T-helper 9 cell (primary cell): ENCODE measurements at places on chromosomes 6 and 20.

GRCh38 chr6:107118976-107119375 is 3.7 kb upstream of the BEND3 start:
- DNase-seq = no peak

- DNase-seq = no peak
Observed at GRCh38 chr20:63125838-63126601, 89.9 kb downstream of the YTHDF1 start.

GRCh38 chr20:25484224-25484846 is 76.9 kb downstream of the GINS1 start:
- no peak for DNase-seq

- DNase-seq = no peak
Observed at GRCh38 chr6:24865161-24865560, 66.4 kb upstream of the ARMH2 start.

DNA sequence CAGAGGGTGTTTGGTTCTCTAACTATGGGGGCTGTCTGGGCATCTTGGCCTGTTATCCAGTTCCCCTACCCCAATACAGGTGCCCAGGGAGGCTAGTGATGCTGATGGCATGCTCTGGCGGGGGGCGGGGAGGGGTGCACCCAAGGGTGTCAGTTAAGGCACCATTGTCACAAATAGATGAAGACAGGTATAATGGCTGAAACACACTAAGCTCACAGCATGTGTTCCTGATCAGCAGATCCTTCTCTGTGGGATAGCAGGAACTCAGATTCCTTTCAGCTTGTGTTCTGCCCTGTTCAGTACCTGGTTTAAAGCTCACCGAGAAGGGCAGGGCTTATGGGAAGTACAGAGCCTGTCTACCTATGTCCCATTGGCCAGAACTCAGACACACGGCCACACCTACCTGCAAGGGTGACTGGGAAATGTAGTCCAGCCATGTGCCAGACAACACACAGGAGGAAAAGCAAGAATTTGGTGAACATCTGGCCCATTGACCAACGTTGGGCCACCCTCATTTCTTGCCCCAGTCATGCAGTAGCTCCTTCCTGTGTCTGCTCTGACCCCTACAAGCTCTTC is 3.4 kb upstream of the RSPO4 start:
- DNase-seq = no peak

- DNase-seq = no peak
Observed at GRCh38 chr6:129685662-129686031, 24.3 kb downstream of the ARHGAP18 start.

GRCh38 chr20:4838526-4838925 is 116.8 kb downstream of the PRND start:
- DNase-seq = no peak

DNA sequence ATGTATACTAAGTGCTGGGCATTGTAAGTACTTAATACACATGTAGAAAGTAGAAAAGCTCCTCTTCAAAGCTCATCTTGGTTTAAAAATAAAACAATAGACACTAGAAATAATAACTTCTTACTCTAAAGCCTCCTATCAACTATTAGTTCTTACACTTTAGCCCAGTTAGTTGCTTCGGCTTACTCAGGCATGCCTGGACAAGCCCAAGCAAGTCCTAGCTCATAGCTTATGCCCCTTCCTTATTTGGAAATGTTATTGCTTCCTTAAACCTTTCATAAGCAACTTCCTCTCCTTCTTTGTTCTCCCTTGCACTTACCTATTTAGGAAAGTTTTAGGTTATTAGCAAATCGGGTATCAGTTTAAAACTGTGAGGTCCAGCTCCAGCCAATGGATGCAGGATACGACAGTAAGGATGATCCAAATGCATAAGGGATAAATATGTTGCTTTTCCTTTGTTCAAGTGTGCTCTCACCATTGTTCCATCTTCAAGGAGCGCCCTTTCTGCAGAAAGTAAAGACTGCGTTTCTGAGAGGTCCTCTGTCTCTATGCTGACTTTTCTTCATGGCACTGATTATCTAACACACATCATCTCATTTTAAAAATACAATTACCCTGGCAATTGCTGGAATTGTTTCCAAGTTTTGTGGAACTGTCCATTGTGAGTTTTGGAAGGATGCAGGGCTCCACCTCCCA is 12.3 kb downstream of the TMEM30A start:
- DNase-seq = no peak

DNA sequence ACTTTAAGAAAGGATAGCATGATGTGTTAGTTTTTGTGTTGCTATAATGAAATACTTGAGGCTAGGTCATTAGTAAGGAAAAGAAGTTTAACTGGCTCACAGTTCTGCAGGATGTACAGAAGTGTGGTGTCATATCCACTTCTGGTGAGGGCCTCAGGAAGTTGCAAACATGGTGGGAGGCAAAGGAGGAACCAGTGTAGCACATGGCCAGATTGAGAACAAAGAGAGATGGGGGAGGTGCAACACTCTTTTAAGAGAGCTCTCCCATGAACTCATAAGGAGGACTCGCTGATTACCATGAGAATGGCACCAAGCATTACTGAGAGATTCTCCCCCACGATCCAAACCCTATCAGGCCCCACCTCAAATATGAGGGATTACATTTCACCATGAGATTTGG is 265.4 kb downstream of the RIMS1 start:
- DNase-seq = no peak

- no peak for DNase-seq
Observed at GRCh38 chr6:24969343-24969860, 33.6 kb upstream of the RIPOR2 start.

DNA sequence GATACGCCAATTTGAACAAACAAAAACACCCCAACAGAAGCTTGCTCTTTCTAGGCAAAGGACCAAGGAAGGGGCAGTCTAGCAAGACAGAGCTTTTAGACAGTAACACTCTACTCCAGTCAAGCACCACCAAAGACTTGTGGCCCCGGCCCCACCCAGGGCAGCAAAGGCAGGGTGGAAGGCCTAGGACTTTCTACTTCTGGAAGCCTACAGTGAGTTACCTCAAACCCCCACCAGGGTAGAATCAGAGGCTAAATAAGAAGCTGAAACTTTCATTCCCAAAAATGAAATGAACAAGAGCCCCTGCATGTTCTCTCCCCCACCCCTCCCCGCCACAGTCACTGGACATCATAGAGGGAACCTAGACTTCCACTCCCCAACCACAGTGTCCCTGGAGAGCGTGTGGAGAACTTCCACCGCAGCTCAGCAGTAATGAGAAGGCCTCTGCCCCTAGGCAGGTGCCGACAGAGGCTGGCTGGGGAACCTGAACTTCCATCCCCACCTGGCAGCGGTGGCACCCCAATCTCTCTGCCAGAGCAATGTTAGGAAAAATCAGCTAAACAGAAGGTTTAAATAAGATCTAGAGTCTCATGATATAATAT is 40.0 kb downstream of the KATNA1 start:
- no peak for DNase-seq

GRCh38 chr6:146550911-146551310 is 7.3 kb downstream of the RAB32 start:
- DNase-seq = no peak

DNA sequence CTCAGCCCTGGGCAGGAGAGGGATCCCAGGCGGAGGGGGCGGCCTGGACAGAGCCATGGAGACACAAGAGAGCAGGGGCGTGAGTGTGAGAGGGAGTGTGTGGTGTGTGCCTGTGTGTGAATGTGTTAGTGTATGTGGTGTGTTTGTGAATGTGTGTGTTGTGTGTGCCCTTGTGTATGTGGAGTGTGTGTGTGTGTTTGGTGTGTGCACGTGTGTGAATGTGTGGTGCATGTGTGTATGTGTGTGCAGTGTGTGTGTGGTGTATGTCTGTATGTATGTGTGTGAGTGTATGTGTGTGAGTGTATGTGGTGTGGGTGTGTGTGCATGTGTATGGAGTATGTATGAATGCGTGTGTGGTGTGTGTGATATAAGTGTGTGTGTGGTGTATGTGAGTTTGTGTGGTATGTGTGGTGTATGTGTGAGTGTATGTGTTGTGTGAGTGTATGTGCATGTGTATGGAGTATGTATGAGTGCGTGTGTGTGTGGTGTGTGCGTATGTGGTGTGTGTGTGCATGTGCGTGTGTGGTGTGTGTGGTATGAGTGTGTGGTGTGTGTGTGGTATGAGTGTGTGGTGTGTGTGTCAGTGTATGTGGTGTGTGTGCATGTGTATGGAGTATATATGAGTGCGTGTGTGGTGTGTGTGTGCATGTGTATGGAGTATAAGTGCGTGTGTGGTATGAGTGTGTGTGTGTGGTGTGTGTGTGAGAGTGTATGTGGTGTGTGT is 175.2 kb upstream of the AFDN start:
- no peak for DNase-seq

- DNase-seq = no peak
Observed at GRCh38 chr20:35238735-35239134, 12.2 kb downstream of the MMP24 start.

DNA sequence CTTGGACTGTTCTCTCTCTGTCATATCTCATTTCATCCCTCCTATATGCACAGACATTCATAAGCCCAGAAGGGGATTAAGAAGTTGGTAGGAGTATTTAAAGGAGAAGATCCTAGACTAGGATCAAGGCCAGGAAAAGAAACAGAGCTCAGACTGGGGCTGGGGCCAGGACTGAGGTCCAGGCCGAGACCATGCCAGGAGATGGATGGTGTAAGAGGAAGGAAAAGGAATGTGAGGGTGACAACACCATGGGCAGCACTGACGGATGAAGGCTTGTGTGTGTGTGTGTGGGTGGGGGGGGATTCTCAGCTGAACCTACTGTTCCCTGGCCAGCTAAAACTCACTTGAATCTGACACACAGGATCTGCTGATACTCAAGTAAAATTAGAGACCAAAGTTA is 182.1 kb downstream of the KIF6 start:
- DNase-seq = no peak
